ENCODE measurements at places on chromosomes 6 and 20.

DNA sequence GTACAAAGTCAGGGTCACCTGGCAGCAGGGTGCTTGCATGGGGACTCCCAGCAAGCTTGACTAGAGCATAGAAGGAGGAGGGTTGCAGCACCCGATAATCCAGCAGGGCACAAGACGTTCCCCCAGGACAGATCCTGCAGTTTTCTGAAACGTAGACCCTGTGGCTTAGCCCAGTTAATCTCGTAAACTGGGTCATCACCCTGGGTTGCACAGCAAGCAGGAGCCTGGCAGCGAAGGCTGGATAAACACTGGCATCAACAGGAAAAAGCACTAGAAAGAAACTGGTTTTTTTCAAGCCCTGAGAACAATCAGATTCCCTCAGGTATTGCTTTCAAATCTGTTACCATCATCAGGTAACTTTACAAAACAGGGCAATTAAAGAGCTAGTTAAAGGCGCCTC, 92.6 kb downstream of the PDE7B start:
- DNase-seq = no peak

- peak; percentile 53 for DNase-seq
These were observed 615.3 kb upstream of the BTBD3 start for GRCh38 chr20:11302436-11302835.

DNA sequence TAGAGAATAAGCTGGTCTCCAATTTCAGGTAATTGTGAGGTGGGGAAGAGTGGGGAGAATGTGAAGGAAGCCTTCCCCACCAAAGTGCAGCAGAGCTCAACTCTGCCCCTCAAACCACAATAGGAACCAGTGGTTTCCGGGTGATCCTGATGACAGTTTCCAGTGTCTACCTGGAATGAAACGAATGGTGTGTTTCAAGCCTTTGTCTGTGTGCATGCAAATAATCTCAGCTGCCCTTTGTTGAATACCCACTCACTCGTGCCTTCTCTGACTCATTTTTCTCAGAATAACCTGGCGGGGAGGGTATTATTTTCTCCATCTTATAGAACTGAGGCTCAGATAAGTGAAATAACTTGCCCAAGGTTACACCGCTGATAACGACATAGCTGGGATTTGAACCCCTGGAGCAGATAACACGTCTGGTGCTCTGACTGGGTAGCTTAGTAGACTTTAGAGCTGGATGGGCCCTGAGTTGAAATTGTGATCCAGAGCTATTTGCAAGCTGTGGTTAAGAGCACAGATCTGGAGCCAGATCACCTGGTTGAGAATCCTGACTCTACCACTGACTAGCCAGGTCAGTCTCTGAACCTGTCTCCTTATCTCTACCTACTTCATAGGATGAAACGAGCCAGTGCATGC, 85.1 kb downstream of the EYA2 start:
- no peak for DNase-seq

GRCh38 chr6:39923861-39924260, 10.4 kb downstream of the MOCS1 start:
- no peak for DNase-seq

- DNase-seq = peak; percentile 84
These were observed 71.3 kb upstream of the SLC2A12 start for GRCh38 chr6:134123666-134124208.

DNA sequence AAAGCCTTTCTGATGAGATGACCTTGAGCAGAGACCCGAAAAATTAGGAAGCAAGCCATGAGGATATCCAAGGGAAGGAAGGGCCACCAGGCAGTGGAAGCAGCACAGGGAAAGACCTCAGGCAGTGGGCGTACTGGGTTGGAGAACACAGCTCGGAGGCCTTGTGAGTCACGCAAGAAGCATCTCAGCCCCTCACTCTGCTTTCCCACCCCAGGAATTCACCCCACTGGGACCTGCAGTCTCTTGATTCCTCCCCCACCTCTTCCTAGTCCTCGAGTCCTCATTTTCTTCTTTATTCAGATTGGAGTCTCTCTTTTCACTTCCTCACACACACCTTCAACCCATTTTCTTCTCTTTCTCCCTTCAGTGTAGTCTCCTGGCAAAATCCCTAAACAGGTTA, 27.0 kb downstream of the RPRD1B start:
- DNase-seq = peak; percentile 60

- no peak for DNase-seq
These were observed 164.1 kb upstream of the JAG1 start for GRCh38 chr20:10837901-10838300.

GRCh38 chr6:40708049-40708448, 120.9 kb upstream of the LRFN2 start:
- DNase-seq = no peak

All from adipocyte (in vitro differentiated cells).